ENCODE measurements at places on chromosomes 11 and 22.

DNA sequence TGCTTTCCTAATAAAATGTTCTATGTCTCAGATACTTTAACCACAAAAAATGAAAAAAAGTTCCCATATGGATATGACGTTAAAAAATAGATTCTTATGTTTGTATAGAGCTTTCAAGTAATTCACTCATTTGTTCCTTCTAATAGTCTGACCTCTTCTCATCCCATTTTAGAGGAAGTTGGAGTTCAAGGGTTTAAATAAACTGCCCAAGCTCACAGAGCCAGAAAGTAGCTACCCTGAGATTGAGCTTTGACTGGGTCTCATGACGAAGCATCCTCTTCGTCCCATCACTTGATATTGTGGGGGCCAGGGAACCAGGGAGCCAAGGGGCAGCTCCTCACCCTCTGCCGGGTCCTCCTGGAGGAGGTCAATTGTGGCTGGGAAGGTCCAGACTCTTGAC is 116.3 kb downstream of the CCDC81 start:
- no peak for DNase-seq

GRCh38 chr11:47932544-47932943 is 47.8 kb upstream of the PTPRJ start:
- no peak for DNase-seq

GRCh38 chr11:26778000-26778757 is 56.3 kb upstream of the SLC5A12 start:
- no peak for DNase-seq

DNA sequence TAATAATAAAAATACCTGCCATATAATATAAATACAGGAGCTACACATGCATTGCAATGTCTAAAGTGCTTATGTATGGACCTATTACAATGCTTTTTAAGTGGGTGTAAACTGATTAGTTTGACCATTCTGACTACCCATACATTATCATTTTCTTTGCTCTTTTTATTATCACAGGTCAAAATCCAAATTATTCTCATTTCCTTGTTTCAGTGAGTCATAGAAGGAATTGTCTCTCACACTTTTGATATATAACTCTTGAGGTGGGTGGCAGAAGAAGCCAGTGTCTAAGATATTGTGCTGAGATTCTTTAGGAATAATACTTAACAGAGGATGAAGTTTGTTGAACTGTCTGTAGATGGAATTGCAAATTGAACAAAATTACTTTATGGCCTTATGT is 35.6 kb downstream of the GAS2 start:
- DNase-seq = no peak

- DNase-seq = no peak
These were observed 42.0 kb downstream of the ALG9 start for GRCh38 chr11:111829185-111829968.

GRCh38 chr11:34602245-34602644 is 18.6 kb upstream of the EHF start:
- no peak for DNase-seq

DNA sequence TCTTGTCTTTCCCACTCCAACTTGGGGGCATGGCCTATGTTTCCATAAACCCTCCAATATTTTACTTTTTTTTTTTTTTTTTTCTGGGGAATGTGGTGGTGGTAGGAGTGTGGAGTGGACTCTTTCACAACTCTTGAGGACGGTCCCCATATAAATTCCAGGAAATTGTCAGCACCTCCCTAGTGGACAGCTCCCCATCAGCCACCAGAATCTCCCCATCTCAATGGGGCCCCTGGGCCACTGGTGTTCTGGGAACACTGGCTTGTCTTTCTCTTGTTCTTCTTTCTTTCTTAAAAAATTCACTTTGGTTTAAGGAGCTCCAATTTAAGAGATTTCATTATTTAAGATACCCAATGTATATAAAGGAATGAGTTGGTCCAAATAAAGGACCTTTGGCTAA is 74.1 kb downstream of the ADM start:
- DNase-seq = no peak

DNA sequence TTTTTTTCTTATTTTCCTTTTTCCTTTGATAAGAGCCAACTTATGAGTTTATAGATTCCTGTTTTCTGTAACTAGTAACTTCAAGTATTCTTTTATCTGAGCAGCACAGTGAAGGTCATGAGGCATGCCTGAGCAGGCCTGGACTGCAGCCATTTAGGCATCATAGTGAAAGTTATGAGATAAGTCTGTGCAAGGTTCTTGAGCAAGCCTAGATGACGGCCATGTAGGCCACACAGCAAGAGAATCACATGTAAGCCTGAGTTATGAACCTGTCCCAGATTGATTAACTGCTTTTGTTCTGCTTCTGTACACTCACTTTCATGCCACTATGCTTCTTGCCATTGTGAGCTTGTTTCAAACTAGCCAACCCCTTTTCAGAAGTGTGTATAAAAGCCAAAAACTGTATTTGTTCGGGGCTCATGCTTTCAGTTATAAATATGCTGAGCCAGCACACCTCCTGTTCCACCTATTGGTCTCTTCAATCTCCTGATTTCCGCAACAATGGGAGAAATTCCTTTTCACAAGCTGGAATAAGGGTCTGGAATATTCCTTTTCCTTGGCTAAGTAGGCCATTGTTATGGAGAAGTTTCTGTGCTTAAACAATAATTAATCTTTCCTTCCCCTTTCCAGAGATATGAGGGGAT is 745.7 kb downstream of the FAM181B start:
- no peak for DNase-seq

DNA sequence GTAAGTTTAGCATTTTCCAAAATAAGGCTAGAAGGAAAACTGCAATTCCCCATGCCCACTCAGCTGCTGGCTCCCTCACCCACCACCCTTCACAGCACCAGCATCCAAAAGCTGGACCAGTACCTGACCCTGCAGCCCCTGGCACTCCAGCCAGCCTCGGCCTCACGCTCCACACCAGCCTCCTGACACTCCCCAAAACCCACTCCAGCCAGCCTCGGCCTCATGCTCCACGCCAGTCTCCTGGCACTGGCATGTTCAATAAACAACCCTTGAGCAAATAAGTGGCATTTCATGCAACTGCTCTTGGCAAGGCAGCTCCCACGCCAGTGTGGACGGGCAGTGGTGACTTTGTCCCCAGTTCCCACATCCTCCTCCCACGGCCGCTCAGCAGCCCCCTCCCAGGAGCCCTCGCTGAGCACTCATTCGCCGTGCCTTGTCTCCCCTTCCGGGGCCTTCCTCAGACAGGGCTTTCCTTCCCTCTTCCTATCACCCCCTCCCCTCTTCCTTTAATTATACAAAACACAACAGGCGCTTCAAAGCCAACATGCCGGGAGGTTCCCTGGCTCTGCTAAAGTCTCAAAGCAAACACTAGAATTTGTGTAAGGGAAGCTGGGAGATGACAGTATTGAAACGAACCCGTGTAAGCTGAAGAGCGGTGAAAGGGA is 6.8 kb downstream of the TOLLIP start:
- DNase-seq = no peak

DNA sequence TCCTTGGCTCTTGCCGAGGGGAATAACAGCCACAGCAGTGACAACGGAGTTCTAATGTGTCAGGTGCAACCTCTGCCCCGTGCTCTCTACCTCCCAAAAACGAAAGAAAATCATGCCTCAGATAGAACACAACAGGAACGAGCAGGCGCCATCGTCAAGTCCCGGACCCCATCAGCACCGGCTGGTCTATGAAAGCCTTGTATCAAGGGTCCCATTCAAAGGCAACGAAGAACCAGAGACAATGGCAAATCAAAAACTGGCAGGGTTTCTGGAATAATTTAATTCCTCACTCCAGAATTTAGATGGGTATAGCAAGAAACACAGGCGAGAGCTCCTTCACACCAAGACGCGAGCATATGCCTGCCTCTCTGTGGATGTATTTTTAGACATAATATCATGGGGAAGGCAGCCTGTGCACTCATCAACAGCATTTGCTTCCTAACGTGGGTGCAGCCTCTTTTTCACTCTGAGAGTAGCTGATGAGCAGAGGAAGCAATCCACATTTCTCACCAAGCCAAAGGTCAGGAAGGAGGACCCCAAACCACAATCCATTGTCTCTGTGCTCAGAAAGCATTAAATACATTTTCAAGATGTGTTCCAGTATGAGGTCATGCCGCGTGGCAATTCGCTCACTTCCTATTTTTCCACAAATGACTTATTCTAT is 193.4 kb upstream of the BLID start:
- DNase-seq = no peak

DNA sequence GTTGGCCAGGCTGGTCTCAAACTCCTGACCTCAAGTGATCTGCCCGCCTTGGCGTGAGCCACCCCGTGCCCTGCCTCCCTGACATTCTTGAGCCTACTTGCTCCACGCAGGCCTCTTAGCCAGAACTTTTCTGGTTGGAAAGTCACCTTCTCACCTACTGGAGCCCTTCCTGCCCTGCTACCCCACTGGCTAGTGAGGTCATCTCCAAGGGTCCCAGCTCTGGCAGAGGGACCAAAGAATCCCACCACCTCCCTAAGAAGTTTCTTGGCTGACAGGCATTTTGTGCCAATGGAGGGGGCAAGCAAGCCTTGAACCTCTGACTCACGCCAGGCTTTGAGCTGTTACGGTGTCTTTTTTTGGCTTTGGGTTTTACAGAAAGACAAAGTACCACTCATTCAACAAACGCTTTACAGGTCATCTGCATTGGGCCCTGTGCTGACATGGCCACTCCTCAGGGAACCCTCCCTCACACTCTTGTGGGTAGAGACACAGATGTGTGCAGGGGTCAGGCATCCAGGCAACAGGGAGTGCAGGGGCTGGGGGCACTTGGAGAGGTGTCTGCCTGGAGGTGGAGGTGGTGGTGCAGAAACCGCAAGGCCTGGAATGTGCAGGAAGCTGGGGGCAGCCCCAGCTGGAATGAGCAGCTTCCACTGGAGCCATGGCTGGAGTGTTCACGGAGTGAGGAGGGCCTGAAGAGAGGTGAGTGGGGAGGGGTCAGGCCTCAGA is 27.1 kb upstream of the WNT11 start:
- DNase-seq = no peak

- peak; percentile 89 for DNase-seq
These were observed at the start of gene RNF169 for GRCh38 chr11:74748211-74749126. TSS of gene RNF169 (plus strand) at chr11:74748849. CDS start at chr11:74748881, 32 bp downstream.

DNA sequence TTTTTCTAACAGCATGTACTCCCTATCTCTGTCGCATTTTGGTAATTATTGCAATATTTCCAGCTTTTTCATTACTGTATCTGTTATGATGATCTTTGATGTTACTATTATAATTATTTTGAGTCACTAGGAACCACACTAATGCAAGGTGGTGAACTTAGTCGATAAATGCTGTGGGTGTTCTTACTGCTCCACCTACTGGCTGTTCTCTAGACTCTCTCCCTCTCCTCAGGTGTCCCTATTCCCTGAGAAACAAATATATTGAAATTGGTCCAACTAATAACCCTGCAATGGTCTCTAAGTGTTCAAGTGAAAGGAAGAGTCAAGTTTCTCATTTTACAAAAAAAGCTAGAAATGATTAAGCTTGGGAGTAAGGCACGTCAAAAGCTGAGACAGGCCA is 10.5 kb downstream of the ARL14EP start:
- no peak for DNase-seq

GRCh38 chr11:75800728-75801361 is 14.2 kb upstream of the UVRAG start:
- DNase-seq = no peak

GRCh38 chr22:25202290-25202921 is 2.7 kb downstream of the CRYBB3 start:
- no peak for DNase-seq

GRCh38 chr11:60378354-60378753 is at the start of gene MS4A7:
TSS of gene MS4A7 (plus strand) at chr11:60378532. CDS start at chr11:60383142, 4,610 bp downstream.
- no peak for DNase-seq

DNA sequence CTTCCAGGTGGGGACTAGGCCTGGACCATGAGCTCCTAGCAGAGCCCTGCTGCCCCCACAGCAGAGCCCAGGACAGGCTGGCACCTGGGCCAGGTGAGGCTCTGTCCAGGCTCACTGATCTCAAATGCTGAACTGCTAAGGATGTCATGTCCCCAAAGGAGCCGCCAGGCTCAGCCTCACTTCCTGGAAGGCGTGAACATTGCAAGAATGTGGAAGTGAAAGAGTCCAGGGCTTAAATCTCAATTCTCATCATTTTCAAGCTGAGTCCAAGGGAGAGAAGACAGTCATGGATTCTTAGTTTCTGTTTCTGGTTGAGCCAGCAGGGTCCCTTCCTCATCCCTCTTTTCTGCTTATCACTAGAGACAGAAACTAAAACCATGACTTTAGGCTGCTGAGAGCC is 5.0 kb downstream of the ASCL2 start:
- no peak for DNase-seq

DNA sequence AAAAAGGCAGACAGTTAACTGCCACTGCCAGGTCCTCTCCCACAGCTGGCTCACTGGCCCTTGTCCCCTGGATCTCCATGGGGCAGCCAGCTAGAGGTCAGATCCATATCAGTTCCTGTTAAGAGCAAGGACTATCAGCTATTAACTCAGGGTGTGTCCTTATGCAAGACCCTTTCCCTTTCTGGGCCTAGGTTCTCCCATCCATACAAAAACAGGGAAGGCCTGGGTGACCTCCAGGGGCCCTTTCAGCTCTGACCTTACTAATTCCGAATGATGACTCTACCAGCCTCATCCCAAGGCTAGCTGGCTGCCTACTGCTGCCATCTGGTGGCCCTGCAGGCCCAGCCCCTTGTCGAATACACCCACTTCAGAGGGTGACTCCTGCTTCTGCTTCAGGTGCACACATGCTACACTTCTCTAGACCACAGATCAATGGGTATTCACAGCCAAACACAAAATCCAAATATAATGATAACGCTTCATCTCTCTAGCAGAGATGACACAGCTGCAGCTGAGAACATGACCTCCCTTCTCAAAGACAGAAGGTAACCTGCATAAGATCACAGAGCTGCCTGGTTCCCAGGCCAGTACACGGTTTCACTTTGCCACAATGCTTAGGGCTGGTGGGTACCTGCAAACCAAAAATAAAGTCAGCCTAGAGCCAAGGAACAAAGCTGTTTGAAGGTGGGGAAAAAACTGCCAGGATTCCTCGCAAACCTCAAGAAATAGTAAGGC is 34.1 kb downstream of the SERGEF start:
- DNase-seq = peak; percentile 48

DNA sequence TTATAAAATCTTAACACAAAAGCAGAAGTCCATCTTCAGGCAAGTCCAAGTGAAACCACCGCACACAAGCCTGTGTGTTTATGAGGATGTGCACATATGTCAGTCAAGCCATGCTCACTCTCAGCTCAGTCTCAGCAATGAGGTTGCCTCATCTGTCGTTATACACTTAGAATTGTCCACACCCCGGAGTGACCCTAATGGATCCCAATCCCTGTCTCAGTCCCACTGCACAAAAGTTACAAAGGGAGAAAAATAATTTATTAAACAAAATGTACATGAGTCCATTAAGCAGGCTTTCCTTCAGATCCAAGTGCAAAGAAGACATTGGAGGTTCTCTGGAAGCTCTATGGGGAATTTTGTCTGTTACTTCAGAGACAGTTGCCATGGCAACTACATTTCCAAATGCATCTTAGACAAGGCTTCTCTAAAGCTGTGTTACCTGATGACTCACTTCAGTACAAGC is 24.4 kb downstream of the OR8B12 start:
- DNase-seq = no peak

DNA sequence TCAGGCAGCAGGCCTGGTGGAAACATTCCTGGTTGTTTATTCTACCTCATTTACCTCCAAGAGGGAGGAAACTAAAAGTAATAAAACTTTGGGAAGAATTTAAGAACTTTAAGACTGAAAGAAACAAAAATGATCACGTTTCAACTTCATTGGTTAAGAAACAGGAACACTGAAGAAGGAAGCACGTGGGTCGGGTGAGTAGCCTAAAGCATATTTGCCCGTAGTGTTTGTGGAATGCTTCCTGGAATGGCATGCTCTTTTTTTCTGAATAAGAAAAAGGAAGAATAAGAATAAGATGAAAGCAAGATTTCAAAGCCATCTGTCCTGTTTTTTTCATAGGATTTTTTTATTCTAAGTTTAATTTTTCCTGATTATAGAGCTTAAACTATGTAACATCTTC is 83.1 kb downstream of the WNT11 start:
- DNase-seq = no peak

GRCh38 chr22:21446128-21446826 is 20.9 kb upstream of the TMEM191C start:
- no peak for DNase-seq

Measured in NCI-H2107 (cell line).